ENCODE measurements at places on chromosomes 16 and 17. TPM values are rescaled to one million over a fixed set of nuclear protein-coding genes. Genes with fewer than 3 reads are reported as not detected.

CYB5D1 gene
- total RNA-seq = 10.1 TPM

PIRT gene
- total RNA-seq = not detected

PDPK1 gene
- 34.6 TPM for total RNA-seq

MARVELD3 gene
- 6.6 TPM for total RNA-seq

MPO gene
- total RNA-seq = under 0.01 TPM

NKD1 gene
- total RNA-seq = 0.11 TPM

KRT33A gene
- not detected for total RNA-seq

CDC42EP4 gene
- 22.7 TPM for total RNA-seq

NOTUM gene
- total RNA-seq = not detected

YBX2 gene
- total RNA-seq = under 0.01 TPM

KRTAP17-1 gene
- total RNA-seq = not detected

SLC5A10 gene
- not detected for total RNA-seq

IRX3 gene
- 0.39 TPM for total RNA-seq

SLC52A1 gene
- 0.33 TPM for total RNA-seq

Data from placental epithelial cell (primary cell).